ENCODE measurements at places on chromosomes 5 and 9. TPM values are rescaled to one million over a fixed set of nuclear protein-coding genes. Genes with fewer than 3 reads are reported as not detected.

The OR1N2 gene
- polyA plus RNA-seq = not detected

The TARS1 gene
- 228 TPM for polyA plus RNA-seq

The LCP2 gene
- polyA plus RNA-seq = not detected

The NR2F1 gene
- 24.6 TPM for polyA plus RNA-seq

The MYMK gene
- polyA plus RNA-seq = not detected

The PLEKHG4B gene
- 1.4 TPM for polyA plus RNA-seq

The GABRA6 gene
- polyA plus RNA-seq = not detected

The LCN1 gene
- polyA plus RNA-seq = not detected

The SLCO4C1 gene
- not detected for polyA plus RNA-seq

The STPG3 gene
- not detected for polyA plus RNA-seq

The AK8 gene
- polyA plus RNA-seq = 0.53 TPM

The ARL14EPL gene
- polyA plus RNA-seq = not detected

The DCANP1 gene
- polyA plus RNA-seq = not detected

The LRRC26 gene
- polyA plus RNA-seq = not detected

The ANKRD55 gene
- polyA plus RNA-seq = not detected

The DBH gene
- polyA plus RNA-seq = not detected

The FOXD1 gene
- polyA plus RNA-seq = 4.9 TPM

The IRGM gene
- not detected for polyA plus RNA-seq

The TXNDC8 gene
- polyA plus RNA-seq = not detected

The LRRC19 gene
- not detected for polyA plus RNA-seq

The SPINK4 gene
- polyA plus RNA-seq = not detected

The TTC39B gene
- polyA plus RNA-seq = 5.1 TPM

The GBGT1 gene
- 10.3 TPM for polyA plus RNA-seq

The NSMF gene
- 21.5 TPM for polyA plus RNA-seq

The MEGF10 gene
- not detected for polyA plus RNA-seq

Measured in BJ (cell line).